ENCODE measurements at places on chromosomes 4 and X. TPM values are rescaled to one million over a fixed set of nuclear protein-coding genes. Genes with fewer than 3 reads are reported as not detected.

DNA sequence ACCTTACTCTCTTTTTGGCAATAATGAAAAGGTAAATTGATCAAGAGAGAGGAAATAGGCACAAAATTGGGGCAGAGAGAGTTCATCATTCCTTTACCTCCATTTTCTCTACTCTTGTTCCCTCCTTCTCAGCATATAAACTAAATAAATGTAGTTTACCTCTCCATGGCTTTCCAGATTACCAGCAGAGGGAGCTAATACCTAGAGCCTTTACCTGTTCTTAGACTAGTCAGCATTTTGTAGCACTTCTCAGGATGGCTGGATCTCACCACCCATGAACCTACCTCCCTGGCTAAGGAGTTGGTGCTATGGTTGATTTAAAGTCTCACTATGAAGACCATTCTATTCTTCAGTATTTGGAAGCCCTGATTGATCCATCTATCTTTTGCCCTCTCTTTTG is 15.7 kb downstream of the OFD1 start:
- H3K36me3 ChIP-seq = no peaks in the 10 kb centered on the region
- H3K4me1 ChIP-seq = no peaks in the 10 kb centered on the region
- H3K27me3 ChIP-seq = no peaks in the 10 kb centered on the region

PGAM4 gene
- not detected for total RNA-seq

PHKA2 gene
- 30.0 TPM for total RNA-seq

DNA sequence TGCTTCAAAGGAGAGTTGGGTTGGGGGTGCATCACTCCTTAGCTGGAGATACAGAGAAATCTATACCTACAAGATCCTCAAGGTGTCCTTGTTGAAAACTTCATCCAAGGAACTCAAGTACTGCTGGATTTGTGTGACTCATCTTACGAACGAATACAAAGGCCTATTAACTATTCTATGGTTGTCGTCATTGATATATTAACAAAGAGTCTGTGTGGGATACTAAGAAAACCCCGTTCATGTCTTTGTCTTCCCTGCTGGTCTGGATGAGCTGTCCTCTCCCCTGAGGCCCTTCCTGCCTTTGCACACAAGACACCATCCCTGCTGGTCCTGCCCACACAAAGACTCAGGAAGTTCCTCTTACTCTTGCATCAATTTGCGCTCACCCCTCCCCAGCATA is 54.9 kb upstream of the IRF2 start:
- no peaks in the 10 kb centered on the region for H3K4me1 ChIP-seq
- H3K4me3 ChIP-seq = no peak overlapping the region
- H3K27ac ChIP-seq = no peak overlapping the region
- H3K36me3 ChIP-seq = no peaks in the 10 kb centered on the region
- H3K27me3 ChIP-seq = no peaks in the 10 kb centered on the region
- DNase-seq = no peak

NR3C2 gene
- total RNA-seq = 51.6 TPM

- H3K27ac ChIP-seq = no peak overlapping the region
- peaks cover 46% of the 10 kb centered on the region for H3K4me1 ChIP-seq
- H3K36me3 ChIP-seq = no peaks in the 10 kb centered on the region
- DNase-seq = no peak
- H3K4me3 ChIP-seq = no peak overlapping the region
- H3K27me3 ChIP-seq = no peaks in the 10 kb centered on the region
Measured at GRCh38 chr4:139973015-139973414, 181.0 kb downstream of the MAML3 start.

AREG gene
- 2.6 TPM for total RNA-seq

GYG2 gene
- total RNA-seq = 0.98 TPM

GRCh38 chr4:149799546-149799945 is 16.1 kb downstream of the IQCM start:
- H3K27ac ChIP-seq = no peak overlapping the region
- H3K4me1 ChIP-seq = peaks cover 6% of the 10 kb centered on the region
- no peak for DNase-seq
- no peaks in the 10 kb centered on the region for H3K36me3 ChIP-seq
- no peaks in the 10 kb centered on the region for H3K27me3 ChIP-seq

DNA sequence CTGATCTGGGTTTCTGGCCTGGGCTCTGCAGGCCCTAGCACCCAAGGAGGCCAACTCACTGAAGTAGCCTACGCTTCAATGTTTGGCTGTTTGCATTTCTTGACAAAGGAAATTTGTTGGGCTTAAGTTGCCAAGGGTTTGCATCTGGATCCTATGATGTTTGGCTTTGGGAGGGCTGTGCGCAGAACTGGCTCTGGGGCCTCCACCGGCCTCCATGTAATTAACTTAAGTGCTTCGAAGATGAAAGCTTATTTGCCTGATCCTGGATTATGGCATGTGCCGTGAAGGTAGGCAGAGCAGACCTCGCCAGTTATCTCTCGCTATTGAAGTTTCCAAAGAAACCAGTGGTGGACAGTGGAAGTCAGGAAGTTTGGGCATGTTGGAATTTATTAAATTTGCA is 124.3 kb upstream of the STX18 start:
- no peaks in the 10 kb centered on the region for H3K27me3 ChIP-seq
- no peaks in the 10 kb centered on the region for H3K36me3 ChIP-seq
- no peak overlapping the region for H3K27ac ChIP-seq
- no peak overlapping the region for H3K4me3 ChIP-seq
- no peak for DNase-seq

- H3K27me3 ChIP-seq = no peaks in the 10 kb centered on the region
- no peak overlapping the region for H3K27ac ChIP-seq
- DNase-seq = no peak
- H3K36me3 ChIP-seq = no peaks in the 10 kb centered on the region
- no peak overlapping the region for H3K4me3 ChIP-seq
Measured at GRCh38 chr4:152610131-152610530, 69.7 kb downstream of the TMEM154 start.

FGF2 gene
- total RNA-seq = 8.9 TPM

DNA sequence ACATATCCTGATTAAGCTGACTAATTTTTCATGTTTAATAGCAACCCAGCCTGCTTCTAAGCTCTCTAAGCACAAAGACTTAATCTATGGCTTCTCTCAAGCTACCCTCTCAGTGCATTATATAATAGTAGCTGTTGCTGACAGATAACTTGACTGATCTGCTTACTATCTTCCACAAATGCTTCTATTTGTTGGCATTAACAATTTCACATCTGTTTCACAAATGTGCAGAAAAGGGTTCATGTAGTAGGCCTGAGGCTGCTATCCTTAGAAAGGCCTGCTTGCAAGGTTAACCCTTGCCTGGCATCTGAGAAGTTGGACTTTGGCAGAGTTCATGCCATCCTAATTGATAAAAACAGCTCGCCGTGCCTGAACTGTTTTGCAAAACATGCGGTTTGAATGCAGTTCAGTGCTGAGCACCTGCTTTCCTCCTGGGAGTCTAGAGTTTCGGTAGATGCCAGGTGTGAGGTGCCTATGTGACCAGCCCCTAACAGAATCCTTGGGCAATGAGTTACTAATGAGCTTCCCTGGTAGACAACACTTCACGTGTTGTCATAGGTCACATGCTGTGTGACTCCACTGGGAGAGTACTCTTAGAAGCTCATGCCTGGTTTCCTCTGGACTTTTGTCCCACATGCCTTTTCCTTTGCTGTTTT is 68.4 kb downstream of the NSG1 start:
- peaks cover 30% of the 10 kb centered on the region for H3K36me3 ChIP-seq
- DNase-seq = no peak
- H3K27me3 ChIP-seq = no peaks in the 10 kb centered on the region
- no peaks in the 10 kb centered on the region for H3K4me1 ChIP-seq

FABP2 gene
- total RNA-seq = not detected

GRCh38 chr4:8817096-8817812 is 54.4 kb downstream of the HMX1 start:
- no peaks in the 10 kb centered on the region for H3K36me3 ChIP-seq
- no peaks in the 10 kb centered on the region for H3K4me1 ChIP-seq
- H3K4me3 ChIP-seq = no peak overlapping the region

HDX gene
- total RNA-seq = 7.5 TPM

DNA sequence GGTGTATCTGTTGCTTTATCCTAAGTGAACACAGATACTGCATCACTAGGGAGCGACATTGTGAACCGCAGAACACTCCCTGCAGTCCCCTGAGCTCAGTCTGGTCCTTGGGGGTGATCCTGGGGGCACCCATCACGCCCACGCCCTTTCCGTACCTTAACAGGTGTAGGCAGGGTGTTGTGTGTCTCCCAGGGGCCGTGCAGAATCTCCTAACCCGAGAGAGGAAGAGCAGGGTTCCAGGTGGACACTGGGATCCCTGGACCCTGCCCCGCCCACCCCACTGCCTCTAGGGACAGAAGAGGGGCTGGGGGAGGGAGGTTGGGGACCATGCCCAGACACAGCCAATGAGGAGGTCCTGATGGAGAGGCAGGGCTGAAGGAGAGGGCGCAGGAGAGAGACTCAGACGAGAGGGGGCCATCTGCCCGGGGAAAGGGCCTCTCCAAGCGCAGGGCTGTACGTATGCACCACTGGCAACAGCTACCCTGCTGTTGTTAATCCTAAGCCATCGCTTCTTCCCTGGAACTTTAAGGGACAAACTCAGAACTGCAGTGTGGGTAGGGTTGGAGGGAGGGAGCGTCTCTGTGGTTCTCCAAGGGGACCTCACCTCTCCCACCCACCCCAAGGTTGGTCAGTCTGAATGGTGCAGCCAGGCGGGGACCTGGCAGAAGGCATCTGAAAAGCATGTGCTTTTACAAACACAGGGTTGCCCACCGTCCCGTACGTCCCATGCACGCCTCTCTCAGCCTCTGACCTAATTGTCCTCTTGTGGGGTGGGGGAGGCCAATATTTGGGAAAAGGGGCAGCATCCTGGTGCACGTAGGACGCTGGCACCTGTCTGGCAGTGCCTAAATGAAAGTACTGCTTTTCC is 2.5 kb downstream of the P2RY8 start:
- no peaks in the 10 kb centered on the region for H3K36me3 ChIP-seq
- no peak overlapping the region for H3K27ac ChIP-seq
- H3K27me3 ChIP-seq = no peaks in the 10 kb centered on the region
- no peaks in the 10 kb centered on the region for H3K4me1 ChIP-seq

Data from thyroid gland (tissue), 4 donors.